ENCODE measurements at places on chromosomes 2 and 18.

- no peak for DNase-seq
Measured at GRCh38 chr2:54429811-54430551, 26.1 kb upstream of the SPTBN1 start.

DNA sequence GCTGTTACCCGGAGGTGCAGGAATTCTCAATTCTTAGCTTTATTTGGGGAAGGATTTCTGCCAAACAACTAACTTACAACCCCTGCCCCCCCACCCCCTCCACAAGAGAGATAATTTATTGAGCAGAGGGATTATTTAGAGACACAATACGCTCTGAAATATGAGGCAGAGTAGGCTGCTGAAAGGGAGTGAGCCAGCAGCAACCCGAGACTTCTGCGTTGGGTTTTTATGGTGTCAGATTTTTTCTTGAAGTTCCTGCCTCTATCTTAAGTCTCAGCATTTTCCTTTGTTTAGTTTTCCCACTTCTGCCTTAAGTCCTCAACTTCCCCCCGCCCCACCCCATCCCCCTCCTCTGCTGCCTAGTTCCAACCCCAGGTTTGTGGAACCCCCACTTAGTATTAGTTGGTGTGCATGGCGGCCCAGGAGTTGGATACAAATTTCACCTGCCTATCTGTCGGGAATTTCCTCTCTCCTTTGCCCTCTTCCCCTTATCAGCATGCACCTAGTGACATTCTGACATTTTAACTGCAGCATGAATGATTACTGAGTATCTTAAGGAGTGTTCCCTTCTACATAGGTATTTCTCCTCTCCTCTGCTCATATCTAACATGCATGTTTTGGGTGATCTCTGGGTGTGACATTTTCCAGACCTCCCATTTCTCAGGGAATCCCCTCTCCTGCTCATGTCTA is 1635.9 kb upstream of the LRRTM1 start:
- no peak for DNase-seq

GRCh38 chr2:7672027-7672684 is 754.9 kb downstream of the RNF144A start:
- DNase-seq, result no peak

GRCh38 chr2:160635488-160635887 is 141.9 kb upstream of the RBMS1 start:
- no peak for DNase-seq

- no peak for DNase-seq
Measured at GRCh38 chr2:20525041-20526035, 78.5 kb downstream of the RHOB start.

GRCh38 chr2:85722519-85722918 is 28.4 kb downstream of the GNLY start:
- no peak for DNase-seq

DNA sequence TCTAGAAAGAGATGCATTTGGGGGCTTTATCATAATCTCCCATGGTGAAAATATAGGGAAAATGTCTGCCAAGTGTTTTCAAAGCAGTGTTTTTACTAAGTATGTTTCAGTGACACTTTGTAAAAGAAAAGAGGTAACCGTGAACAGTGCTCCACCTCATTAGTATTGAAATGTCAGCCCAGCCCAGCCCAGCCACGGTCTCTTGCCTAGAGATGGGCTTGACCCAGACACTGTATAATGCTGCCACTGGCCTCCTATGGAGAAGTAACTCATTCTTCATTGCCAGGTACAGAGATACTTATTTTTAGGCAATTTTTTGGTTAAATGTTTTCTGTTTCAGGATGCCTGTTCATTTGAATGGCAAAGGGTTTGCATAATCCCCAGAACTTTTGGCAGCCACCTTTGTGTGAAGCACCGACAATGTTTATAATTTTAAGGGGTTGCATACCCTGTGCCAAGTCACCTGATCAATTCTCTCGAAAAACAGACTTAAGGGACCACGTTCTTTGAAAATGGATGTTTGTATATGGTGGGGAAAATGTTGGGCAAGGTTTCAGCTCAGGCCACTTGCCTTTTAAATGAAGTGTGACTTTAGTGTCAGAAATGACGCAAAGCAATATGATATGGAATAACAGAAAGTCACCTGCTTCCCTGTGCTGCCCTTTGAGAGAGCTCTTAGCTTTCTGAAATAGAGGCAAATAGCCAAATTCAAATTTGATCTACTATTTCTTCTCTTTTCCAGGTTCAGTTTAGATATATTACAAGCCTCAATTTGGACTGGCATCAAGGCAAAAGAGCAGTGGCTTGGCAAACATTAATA is 314.5 kb upstream of the RGPD4 start:
- no peak for DNase-seq

- no peak for DNase-seq
Measured at GRCh38 chr2:202687276-202687675, 52.5 kb downstream of the FAM117B start.

DNA sequence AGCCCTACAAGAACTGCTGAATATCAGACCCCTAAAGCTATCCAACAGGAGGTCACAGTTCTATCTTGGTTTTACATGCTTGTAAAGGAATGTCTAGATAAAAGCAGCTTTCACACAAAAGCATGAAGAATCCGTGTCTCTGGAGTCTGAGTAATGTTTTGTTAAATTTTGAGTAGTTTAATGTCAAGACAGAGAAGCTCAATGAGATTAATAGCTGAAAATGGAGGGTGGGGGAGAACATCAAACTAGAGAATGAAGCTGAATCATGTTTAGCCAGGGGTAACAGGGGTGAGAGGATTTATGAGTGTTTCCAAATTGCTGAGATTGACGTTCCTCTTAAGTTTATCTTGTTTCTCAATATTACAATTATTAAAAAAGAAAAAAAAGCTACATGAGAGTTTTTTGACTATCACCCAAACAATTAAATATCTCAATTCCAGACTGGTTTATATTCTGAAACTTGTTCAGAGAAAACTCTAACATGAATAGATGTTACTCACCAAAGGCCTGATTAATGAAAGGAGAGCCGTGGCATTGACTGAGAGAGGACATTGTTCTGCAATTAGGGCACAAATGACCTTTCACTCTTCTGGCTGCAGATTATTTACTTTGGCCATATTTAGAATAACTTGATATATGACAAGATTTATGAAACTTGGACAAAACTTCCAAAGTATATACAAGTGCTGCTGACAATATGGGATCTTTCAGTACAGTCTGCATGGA is 266.4 kb upstream of the ETAA1 start:
- no peak for DNase-seq

DNA sequence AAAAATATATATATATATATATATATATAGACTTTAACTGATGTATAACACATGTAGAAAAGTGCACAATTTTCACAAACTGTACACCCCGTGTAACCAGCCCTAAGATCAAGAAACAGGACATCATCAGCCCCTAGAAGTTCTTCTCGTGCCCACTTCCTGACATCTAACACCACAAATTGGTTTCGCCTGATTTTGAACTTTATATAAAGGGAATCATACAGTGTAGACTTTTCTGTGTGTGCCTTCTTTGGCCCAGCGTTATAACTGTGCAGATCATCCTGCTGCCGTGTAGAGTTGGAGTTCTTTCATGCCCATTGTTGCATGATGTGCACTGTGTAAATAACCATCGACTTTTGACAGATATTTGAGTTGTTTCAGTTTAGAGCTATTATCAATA is 41.0 kb downstream of the SMAD7 start:
- no peak for DNase-seq

DNA sequence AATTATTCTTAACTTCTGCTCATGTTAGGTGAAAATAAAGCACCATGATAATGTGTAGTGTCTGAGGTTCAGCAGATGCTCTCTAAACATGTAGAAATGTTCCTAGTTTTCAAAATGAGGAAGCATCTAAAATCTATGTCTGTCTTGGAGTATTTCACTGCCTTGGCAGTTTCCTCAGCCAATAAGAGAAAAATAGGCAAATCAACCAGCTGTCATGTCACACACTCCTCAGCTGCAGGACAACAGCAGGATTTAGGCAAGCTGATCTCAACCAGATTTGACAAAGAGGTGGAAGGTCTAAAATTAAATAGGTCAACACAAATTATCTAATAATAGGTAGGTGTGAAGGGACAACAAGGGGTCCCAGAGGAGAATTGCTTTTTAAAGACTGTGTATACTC is 164.1 kb upstream of the BOD1L2 start:
- no peak for DNase-seq

DNA sequence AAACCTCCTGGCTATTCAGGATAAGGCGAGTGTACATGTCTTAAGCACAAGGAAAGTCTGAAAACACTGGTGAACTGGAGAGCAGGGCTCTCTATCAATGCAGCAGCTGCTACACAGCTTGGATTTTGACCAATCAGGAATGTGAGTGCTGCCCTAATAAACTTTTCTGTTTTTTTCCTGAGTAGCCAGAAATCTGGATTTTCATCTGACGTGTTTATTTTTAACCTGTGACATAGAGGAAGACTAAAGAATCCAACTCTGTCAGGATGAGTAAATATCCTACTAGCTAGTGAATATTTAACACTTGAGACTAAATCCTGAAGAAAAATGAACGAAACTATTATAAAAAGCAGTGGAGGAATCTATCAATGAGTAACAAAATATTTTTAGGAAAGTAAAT is 1638.9 kb downstream of the LRP1B start:
- DNase-seq, result no peak

DNA sequence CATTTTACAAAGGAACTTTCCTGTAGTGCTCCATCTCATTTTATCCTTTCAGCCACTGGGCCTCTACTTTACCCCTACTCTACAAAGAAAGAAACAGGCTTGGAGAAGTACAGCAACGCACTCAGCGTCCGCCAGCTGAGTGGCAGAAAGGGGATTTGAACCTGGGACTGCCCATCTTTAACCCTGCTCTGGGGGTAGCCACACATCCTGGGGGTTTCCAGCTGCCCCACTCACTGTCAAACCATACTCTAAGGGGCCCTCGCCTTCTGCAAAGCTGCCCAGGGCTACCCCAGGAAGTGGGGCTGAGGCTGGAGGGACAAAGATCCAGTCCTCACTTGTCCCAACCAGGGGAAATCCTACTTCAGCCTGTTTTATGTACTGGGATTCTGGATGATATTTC is 17.9 kb downstream of the HS1BP3 start:
- no peak for DNase-seq

DNA sequence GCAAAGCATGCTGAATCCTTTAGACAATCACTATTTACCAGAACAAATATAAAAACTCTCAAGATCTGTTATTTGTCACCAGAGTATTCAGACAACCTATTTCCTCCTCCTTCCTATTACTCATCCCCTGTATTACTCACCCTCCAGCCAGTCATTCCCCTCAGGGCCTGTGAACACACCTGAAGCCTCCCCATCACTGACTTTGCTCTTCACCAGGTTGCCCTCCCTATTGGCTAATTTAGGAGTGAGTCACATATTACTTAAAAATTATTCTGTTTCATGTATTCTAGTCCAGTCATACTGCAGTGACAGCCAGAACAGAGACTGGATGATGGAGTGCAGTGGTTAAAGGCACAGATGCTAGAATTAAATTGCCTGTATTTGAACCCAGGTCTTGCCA is 3.7 kb upstream of the ATG16L1 start:
- DNase-seq, result no peak

- no peak for DNase-seq
Measured at GRCh38 chr2:60549238-60549927, 4.1 kb downstream of the BCL11A start.

GRCh38 chr18:58604311-58604710 is 24.6 kb downstream of the ALPK2 start:
- no peak for DNase-seq

DNA sequence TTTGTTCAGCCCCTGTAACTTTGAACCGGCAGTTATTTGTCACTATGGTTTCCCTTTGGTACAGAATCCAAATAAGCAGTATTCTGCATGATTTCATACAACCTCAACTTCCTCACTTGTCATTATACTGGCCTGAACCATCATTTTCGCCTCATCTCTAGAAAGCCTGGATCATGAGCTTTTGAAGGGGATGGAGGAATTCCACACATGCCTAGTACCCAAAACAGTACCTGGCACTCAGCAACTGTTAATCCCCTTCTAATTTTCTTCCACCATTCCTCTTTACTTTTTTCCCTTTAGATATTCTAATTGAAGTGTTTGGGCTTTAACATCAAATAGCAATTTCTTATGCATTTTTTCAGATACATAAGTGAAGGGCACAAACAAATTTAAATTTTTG is 1574.4 kb upstream of the NXPH2 start:
- DNase-seq, result no peak

GRCh38 chr18:57941841-57942489 is 102.1 kb upstream of the NEDD4L start:
- DNase-seq, result no peak

GRCh38 chr18:46334868-46335281 is 230.7 kb downstream of the HAUS1 start:
- no peak for DNase-seq

GRCh38 chr2:38269421-38269820 is 107.7 kb downstream of the ATL2 start:
- no peak for DNase-seq

- no peak for DNase-seq
Measured at GRCh38 chr2:215447673-215448081, 11.8 kb upstream of the FN1 start.

DNA sequence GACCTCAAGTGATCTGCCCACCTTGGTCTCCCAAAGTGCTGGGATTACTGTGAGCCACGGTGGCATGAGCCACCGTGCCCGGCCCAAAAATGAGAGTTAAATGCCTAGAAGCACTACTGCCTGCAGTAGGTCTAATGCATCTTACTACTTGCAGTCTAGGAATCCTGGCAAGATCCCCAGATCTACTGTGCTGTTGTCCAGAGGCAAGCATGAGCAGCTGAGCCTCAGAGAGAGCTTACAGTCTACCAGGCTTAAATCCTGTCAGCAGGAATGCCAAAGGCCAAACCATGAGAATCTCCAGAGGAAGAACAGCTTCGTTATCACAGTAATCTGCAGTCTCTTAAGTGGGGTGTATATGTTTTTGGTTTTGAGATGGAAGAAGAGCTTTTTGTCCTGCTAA is 54.4 kb downstream of the XRCC5 start:
- DNase-seq, result no peak

DNA sequence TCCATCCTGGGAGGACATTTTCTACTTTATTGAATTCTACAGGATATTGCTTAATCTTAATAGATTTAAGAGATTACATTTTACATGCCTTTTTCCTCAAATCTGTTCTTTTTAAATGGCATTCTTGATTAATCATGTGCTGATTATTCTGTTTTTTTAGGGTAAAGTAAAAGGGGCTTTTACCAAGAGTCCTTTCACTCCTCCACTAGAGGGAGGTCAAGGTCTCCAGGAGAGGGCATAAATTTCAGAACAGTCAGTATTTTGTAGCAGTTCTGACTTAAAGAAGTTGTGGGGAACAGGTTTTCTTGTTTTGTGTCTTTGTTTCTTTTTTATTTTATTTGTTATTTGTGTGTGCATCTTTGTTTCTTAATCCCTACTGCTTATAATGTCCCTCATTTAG is 25.4 kb downstream of the WDR75 start:
- DNase-seq, result no peak

- DNase-seq, result no peak
Measured at GRCh38 chr2:43798300-43798699, 24.5 kb downstream of the DYNC2LI1 start.

- DNase-seq, result no peak
Measured at GRCh38 chr2:44246840-44247369, 28.4 kb upstream of the SLC3A1 start.

GRCh38 chr18:3611313-3612090 is 161.5 kb downstream of the TGIF1 start:
- no peak for DNase-seq

Measured in cortex of kidney (tissue), 1 donor.